ENCODE measurements at places on chromosomes 2 and 18.

- DNase-seq, result peak; percentile 49
These were observed 126.9 kb upstream of the PIK3C3 start for GRCh38 chr18:41828137-41828536.

GRCh38 chr2:195425328-195425727 is 231.7 kb upstream of the SLC39A10 start:
- DNase-seq, result no peak

DNA sequence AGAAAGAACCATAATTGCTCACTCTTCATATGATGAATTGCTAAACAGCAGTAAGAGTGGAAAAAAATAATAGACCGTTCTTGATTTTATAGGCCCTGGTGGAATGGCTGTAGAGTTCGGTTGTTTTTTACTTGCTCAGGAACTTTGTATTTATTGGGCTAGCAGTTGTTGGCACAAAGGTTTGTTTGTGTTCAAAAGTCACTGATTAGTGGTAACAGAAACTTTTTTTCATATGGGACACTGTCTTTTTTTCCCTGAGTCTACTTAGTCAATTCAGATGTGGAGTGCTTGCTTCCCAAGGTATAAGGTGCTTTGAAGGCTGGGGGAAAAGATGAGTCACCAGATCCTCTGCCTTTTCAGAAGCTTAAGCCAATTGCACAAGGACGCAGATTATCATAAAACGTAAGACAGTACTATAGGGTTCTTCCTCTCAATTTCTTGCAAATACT is 25.8 kb downstream of the PHLPP1 start:
- DNase-seq, result peak; percentile 93

- peak; percentile 58 for DNase-seq
These were observed 207.9 kb upstream of the FIGN start for GRCh38 chr2:163943403-163944346.

DNA sequence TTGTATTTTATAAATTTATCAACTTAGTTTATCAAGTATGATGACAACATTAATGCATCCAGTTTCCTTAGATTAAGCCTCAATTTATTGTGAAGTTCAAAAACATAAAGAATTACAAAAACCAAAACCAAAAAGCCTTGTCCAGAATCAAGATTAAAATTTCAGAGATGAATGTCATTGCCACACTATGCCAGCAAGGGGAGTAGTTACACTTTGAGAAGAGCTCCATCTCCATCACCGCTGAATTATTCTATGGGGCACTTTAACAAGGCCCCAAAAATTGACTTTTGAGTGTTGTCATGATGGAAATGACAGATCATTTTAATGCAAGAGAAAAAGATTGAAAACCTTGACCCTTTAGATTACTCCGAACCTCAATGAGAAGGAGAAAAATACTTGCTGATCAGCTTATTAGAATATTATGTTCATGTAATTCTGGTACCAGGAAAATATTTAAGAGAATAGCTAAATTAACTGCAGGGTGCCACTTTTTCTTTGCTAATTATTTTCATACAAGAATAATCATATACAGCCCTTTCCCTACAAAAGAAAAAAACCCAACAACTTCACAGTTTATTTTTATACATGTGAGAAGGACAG is 152.5 kb upstream of the AQP4 start:
- peak; percentile 25 for DNase-seq

DNA sequence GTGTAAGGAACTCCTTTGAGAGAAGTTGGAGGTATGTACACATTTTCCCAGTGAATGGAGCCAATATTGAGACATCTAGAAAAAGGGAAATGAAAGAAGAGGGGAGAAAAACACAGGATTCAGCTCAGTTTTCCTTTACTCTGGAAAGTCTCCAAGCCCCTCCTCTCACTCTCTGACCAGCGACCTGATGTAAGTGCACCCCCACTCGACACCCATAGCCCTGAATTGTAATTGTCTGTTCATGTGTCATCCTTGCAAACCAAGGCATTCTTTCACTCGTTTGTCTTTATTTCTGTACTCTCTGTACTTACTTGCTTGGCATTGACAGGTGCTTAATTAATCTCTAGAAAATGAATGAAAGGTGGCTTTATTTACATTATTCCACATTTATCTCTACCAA is 55.7 kb upstream of the CTAGE1 start:
- no peak for DNase-seq

Data from mesendoderm (in vitro differentiated cells).